ENCODE measurements at places on chromosomes 3 and 15.

DNA sequence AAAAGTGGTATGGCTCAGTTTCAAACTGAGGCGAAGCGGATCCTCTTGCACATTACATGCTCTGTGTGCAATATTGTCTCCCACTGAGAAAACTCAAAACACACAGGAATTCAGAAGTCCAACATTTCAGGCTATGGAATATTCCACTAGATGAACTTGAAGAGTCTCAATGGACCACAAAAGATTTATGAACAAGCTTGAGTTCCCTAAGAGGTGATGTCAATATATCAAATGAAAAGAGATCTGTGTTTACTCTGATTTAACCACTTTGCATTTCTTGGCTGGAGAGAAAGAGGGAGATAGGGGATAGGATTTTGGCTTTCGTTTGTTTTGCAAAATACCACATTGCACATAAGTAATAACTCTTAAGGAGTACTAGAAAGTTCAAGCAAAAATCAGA lies 20.3 kb downstream of the PDZRN3 start:
- DNase-seq: peak; percentile 66

DNA sequence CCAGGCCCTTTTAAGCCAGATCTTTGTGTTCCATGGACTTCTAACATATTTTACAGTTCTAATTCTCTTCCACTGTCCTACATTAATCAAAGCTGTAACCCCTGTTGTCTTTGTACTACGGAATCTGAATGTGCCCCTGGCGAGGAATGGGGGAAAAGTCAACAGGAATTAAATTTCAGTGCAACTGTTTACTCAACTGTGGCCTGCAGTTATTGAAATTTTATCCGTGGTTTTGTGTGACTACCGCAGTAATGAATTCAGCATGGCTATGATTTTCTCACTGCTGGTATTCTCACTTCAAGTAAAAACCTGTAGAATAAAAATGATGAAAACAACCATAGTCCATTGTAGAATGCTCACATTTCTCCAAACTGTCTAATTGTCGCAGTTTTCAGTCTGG lies 388.0 kb downstream of the FOXP1 start:
- DNase-seq: peak; percentile 86

DNA sequence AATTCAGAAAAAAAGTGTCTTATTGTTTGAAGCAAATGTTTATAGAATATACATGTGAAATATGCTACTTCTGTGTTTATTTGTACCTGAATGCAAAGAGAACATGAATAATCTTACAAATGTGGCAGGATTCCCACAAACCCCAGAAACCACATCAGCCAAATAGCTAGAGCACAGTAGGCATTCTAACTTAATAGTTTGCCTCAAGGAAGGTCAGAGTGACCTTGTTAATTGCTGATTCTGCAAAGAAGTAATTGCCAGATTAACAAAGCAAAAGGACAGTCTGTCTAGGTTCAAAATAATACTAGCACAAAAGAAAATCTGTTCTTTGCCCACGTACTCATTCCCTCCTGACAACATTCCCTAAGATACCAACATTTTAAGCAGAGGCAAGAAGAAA lies 604.0 kb downstream of the PYDC2 start:
- no peak for DNase-seq

- no peak for DNase-seq
Measured at GRCh38 chr3:72275331-72275751, 490.4 kb upstream of the PROK2 start.

DNA sequence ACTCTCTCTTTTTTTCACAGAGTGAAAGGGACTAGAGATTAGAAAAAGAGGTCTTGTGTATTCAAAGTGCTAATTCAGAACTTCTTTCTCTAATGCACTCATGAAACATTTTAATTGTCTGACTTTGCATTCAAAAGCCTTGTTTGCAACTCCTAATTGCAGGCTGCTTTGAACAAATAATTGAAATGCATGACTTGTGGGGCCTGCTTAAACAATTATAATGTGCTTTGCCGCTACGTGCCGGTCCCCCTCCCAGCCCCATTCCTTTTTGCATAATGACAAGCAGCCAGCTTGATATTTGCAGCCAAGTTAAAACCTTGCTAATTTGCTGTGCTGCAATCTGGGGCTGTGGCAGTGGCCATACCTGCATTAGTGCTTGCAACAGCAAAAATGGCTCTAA lies 114.5 kb downstream of the FOXB1 start:
- DNase-seq: no peak

GRCh38 chr3:85760342-85760741 lies 801.6 kb downstream of the CADM2 start:
- no peak for DNase-seq

Data from astrocyte of the spinal cord (primary cell).